Activated T-cell treated with anti-CD3 and anti-CD28 coated beads for 4 hours (primary cell): ENCODE measurements at places on chromosomes 7 and 10.
A peak's percentile ranks its signal among the peaks of the same experiment; 100 is the strongest.

DNA sequence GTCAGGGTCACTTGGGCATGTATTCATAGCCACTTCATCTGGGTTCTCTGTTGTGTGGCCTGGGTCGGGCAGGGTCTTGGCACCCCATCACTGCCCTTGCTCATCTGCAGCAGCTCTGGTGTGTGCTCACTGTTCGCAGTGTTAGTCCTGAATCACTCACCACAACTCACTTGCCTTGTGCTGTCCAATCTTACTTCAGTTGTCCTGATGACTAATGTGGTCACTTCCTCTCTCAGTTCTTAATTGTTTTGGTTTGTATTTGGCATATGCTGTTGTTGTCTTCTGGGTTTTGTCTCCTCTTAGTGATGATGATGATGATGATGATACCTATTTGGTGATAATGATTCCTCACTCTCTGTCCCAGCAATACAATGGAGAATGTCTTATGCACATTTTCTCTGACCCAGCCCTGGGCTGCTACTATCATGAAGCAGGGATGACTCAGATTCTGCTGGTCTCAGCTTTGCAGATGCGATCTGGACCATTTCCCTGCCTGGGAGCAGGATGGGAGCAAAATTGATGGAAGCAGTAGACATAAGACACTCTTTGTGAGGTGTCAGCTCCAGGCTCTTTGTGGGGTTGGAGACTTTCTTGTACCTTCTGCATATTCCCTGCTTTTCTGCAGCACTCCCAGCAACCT is 17.0 kb downstream of the ADRA2A start:
- DNase-seq = no peak

DNA sequence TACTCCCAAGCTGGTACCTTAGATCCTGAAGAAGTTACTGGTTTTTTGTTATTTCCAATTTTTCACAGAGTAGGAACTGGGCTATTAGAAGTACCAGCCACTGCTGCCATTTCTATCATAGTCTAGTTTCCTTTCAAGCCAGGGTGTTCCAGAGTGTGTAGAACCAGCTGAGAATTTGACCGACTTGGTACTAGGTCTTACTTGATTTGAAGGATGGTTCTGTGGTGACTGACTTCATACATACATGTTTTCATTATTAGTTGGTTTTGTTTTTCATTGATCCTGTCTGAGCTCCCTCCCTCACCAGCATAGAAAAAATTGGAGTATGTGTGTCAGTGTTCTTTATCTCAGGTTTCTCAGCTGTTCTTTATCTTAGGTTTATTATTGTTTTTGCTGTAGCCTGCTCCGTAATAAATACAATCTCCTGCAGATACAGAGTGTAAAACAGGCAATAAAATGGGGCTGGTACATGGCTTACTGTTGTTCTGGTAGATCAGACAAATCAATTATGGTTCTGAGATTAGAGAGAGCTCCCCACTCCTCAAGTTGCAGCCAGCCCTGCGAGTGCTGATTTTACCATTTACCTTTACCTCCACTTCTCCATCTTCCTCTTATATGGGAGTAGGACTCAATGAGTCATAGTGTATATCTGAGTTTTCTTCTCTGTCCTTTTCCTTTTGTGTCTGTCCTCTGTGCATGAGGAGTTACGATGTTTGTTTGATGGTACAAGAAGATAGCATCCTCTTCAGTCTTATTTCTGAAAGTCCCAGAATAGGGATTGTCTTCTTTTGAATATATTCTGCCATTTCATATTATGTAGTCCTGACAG is 122.6 kb downstream of the LRRC4 start:
- DNase-seq = no peak

- DNase-seq = no peak
Observed at GRCh38 chr7:106365252-106366005, 80.6 kb upstream of the NAMPT start.

DNA sequence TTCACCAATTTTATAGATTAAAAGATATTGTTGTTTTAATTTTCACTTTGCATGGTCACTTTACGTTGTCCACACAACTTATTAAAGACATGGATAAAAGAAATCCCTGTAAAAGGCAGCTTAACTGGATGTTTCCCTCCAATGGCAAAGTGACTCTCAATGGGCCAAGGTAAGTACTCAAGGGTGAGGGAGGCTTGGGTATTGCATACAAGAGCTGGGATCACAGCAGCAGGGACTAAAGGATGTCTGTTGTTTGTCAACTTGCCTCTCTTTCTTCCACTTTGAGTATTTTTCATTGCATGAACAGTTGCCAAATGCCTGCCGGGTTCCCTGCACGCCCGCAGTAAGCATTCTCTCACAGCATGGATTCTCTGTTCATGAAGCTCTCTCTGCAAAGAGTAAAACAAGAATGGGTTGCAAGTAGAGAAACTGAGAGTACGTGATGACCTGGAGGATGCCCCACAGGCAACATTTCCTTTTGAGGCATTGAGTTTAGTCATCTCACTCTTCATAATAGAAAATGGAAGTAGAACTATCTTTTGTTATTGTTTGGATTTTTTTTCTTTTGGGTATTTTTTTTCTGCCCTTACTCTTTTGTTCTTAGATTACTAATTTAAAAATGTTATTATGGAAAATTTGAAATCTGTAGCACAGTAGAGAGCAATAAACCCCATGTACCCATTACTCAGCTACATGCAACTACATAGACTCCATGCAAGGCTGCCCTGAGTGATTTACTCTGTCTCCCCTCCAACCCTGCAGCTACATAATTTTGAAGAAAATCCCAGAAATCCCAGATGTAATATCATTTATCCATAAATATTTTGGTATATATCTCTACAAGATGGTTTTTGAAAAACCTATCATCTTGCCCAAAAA is 26.3 kb downstream of the GPR141 start:
- no peak for DNase-seq

DNA sequence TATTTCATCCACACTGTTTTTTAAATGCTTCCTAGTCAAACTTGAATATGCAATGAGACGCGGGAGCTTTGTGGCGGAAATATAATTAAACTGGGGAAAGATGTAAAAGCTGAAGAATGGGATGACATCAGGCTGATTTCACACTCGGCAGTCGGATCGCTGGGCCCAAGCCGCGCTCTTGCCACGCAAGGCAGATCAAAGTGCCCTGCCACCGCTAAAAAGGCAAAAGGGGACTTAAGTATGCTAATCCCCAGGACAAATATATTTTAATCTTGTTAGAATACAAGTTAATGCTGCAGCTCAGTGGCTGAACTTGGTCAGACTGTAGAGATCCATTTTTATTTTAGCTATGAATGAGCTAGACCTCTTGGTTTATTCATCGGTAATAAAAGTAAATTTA is 13.8 kb downstream of the EN2 start:
- no peak for DNase-seq

- no peak for DNase-seq
Observed at GRCh38 chr7:113285411-113285810, 167.1 kb upstream of the SMIM30 start.

DNA sequence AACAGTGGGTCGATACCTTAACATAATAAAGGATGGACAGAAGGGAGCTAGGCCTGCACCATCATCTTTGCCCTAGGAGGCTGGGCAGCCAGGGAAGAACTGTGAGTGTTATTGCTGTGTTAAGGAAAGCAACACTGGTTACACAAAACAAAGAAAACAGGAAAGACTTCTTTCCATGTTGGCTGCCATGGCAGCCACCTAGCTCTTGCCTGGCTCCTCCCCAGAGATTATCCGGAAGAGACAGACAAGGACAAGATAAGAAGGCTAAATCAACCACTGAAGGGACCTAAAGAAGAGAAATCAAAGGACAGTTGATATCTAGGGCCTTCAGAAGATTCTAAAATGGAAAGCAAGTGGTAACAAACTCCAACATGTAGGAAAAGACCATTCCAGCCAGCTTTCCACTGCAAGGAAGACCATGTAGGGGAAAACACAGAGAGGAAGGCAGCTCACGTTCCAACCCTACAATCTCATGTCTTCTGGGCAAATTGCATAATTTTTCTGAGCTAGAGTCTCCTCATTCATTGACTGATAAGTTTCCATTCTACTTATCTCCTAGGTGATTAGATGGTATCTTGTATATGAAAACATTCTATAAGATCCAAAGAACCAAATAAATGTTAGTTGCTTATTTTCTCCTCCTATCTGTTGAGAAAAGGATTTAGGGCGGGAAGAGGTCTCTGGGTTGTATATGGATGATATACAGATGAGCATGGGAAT is 51.2 kb downstream of the SP8 start:
- no peak for DNase-seq

DNA sequence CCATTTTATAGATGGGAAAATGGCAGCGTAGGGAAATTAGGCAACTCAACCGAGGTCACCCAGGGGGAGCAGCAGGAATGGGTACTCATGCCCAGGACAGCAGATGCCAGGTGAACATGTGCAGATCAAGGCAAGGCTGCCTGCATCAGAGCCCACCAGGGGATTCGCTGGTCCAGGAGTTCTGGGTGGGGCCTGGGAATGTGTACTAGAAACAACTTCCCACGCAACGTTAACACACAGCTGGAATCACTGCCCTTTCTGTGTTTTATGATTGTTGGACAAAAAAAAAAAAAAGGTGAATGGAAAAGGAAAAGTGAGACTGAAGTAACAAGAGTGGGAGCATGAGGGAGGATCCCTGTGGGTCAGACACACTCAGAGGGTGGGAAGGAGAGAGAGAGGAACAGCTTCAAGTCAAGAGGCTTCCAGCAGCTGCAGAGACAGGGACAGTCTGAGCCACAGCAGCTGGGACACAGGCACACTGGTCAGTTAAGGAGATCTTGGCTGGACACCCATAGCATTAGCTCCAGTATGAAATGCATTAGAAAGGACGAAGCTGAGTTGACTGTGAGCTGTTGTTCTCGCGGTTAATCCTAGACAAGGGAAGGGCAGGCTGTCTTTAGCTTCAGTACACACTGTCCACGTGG is 187.9 kb upstream of the INHBA start:
- no peak for DNase-seq

- DNase-seq = no peak
Observed at GRCh38 chr7:149877890-149878522, 4.2 kb downstream of the ATP6V0E2 start.

GRCh38 chr7:23055582-23056178 is 41.8 kb upstream of the HYCC1 start:
- peak; percentile 56 for DNase-seq

DNA sequence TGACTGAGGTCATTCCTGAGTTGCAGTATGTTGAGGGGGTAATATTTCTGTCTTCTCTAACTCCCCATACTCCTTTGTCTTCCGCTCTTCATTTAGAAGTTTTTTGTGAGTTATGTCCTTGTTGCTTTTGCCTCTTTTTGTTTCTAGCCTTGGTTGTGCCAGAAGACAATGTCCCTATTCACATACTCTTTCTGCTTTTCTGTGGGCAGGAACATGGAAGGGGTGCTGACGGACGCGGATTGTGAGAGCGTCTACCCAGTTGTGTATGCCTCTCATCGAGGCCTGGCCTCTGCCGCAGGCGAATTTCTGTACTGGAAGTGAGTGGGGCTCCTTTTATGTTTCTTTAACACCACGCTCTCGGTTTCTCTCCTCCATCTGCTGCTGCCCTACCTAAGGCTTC is 20.5 kb downstream of the STAG3 start:
- no peak for DNase-seq

DNA sequence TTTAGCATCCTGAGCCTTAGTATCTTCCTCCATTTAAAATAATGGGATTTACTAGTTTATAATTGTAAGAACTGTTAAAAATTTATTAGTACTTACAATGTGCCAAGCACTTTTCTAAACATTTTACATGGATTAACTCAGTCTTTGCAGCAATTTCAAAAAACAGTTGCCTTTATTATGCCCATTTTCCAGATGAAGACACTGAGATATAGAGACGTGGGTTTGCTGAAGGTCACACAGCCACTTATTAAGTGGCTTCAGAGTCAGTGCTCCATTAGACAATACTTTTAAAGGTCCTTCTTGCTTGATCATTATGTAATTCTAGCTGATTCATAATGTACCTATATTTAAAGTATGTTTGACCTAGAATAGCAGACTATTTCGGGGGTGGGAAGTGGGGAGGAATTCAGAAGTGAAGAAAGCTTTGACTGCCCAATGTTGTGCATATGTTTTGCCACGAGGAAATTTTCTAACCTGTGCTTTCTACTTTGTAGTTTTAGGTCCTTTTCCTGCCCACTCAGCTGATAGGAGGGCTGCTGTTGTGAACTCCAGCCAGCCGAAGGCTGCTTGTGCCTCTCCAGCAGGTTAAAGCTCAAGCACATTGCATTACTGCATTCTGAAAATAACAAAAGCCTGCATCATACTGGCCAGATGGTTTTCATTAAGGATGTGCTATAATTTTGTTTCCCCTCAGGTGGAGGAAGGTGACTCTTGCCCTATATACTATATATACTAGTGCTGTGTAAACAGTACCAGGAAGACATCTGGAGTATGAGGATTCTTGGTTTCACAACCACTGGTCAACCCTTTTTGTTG is 4.3 kb downstream of the PLEKHA8 start:
- no peak for DNase-seq

GRCh38 chr7:91846436-91846835 is 34.1 kb downstream of the MTERF1 start:
- no peak for DNase-seq

GRCh38 chr7:20742913-20743312 is 43.8 kb downstream of the SP8 start:
- no peak for DNase-seq

DNA sequence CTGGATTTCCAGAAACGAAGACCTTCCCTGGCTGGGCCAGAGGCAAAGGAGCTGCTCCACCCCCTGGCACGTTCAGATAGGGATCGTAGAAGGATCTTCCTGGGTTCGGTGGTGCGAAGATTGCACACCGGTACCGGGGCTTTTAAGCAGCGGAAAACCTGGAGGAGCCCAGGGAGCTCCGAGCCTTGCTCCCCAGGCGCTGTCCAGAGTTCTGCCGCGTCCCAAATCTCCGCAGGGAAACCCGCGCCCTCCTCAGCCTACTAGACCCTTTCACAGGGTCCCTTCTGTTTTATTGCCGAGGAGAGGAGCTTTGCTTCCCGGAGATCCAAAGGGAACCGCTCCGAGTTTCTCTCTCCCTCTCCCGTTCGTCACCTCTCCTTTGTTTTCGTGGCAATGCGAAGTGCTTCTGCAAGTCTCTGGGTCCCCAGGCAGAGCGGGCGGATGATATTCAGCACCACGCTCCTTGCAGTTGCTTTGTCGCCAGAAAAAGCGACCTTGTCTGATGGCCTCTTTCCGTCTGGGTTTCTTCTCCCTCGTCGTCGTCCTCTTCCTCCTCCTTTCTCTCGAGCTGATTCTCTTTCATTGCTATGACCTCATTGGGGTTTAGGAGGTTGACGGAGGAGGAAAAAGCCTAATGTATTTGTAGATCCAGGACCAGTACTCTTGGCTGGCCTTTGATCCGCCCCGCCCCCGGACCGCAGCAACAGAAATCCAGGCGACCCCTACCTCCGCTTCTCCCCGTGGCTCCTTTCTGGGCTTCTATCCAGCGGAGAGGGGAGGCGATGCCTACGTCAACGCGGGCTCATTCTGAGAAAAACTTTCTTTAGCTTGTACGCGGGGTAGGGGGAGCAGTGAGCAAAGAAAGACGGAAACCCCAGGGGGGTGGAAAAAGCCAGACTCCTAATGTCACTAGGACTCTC is at the start of gene TMEM196:
TMEM196 (minus strand) TSS at position 777 of the 920 bp plus-strand sequence. CDS start 921 bp downstream, outside the sequence.
- no peak for DNase-seq
